Astrocyte (in vitro differentiated cells and primary cell): ENCODE measurements at places on chromosomes 16 and 17. TPM values are rescaled to one million over a fixed set of nuclear protein-coding genes. Genes with fewer than 3 reads are reported as not detected.

DNA sequence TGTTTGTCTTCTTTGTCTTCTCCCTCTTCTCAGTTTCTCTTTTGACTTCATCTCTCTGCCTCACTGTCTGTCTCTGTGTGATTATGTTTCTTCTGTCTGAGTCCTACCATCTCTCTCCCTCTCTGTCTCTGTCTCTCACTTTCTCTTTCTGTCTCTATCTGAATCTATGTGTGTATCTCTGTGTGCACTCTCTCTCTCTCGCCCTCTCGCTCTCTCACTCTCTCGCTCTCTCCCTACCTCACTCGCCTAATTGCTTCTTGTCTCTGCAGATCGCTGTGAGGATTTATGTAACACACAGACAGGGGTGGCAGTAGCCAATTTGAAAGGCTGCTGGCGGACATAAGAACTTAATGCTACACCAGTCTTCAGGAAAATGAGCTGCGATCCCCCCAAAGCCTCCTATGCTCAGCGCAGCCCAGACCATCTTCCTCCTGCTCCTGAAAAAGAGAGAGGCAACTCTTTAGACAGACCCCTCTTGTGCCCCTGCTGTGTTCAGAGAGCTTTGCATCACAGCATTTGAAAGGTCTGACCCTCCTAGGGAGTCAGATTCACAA lies 140.9 kb downstream of the CCT6B start:
- DNase-seq = no peak

DNA sequence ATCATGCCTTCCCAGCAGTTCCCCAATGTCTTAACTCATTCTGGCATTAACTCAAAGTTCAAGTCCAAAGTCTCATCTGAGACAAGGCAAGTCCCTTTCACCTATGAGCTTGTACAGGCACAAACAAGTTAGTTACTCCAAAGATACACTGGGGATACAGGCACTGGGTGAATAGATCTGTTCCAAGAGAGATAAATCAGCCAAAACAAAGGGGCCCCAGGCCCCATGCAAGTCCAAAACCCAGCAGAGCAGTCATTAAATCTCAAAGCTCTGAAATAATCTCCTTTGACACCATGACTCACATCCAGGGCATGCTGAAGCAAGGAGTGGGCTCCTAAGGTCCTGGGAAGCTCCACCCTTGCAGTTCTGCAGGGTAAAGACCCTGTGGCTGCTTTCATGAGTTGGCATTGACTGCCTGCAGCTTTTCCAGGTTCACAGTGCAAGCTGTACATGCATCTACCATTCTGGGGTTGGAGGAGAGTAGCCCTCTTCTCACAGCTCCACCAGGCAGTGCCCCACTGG lies 332.2 kb upstream of the KIF2B start:
- no peak for DNase-seq

DNA sequence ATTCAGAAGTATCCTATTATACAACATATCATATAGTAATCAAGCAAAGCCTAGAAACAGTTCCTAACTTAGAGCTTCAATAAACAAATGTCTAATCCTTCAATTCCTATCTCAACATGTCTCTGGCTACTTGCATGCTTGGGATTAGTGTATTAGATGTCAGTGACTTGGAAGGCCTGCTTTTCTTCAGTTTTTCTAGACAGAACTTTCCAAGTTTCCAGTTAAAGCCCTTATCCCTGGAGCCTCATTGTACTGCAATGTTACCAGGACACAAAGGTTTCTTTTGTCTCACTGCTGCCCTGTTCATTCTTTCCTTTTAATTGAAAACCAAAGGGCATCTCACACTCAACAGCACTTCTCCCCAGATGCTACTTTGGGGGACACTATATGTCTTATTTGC lies 16.5 kb downstream of the PSME3IP1 start:
- no peak for DNase-seq

DNA sequence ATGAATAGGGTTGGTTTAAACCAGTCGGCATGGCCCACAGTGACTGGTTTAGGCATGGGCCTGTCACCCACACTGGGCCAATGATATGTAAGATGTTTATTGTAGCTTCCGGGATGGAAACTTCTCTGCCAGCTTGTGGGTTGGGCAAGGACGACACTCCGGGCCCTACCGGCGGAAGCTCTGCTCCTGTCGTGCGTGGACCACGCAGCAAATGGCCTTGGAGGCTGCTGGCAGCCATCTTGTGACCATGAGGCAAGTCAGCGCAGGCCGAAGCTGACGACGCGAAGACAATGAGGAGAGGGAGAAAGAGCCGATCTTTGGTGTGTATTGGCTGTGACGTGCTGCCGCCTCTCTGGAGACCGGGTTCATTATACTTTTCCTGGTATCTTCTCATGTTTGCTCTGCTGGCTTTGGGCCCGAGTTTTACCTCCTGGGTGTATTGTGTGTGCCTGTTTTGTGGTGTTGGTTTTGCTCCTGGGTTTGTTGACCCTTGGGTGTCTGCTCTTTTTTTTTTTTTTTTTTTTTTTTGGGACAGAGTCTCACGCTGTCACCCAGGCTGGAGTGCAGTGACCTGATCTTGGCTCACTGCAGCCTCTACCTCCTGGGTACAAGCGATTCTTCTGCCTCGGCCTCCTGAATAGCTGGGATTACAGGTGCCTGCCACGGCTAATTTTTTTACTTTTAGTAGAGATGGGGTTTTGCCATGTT lies 15.4 kb downstream of the SLC25A10 start:
- DNase-seq = no peak

DNA sequence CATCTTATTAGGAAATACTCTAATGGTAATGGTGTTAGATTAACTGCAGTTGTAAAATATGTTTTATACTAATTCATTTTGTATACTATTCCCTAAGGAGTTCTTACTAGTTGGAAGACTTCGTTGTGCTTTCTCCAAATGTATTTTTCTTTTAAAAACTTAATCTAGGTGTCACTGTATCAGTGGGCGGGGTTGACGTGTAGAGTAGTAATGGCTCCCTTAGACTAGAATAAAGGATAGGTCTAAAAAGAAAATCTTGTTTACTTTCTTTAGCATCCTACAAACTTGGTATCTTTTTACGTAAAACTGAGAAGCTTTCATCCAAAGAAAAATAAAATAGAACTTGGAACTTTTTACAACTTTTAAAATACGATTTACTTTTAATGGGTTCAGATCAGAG lies 55.0 kb upstream of the MRC2 start:
- DNase-seq = no peak

DNA sequence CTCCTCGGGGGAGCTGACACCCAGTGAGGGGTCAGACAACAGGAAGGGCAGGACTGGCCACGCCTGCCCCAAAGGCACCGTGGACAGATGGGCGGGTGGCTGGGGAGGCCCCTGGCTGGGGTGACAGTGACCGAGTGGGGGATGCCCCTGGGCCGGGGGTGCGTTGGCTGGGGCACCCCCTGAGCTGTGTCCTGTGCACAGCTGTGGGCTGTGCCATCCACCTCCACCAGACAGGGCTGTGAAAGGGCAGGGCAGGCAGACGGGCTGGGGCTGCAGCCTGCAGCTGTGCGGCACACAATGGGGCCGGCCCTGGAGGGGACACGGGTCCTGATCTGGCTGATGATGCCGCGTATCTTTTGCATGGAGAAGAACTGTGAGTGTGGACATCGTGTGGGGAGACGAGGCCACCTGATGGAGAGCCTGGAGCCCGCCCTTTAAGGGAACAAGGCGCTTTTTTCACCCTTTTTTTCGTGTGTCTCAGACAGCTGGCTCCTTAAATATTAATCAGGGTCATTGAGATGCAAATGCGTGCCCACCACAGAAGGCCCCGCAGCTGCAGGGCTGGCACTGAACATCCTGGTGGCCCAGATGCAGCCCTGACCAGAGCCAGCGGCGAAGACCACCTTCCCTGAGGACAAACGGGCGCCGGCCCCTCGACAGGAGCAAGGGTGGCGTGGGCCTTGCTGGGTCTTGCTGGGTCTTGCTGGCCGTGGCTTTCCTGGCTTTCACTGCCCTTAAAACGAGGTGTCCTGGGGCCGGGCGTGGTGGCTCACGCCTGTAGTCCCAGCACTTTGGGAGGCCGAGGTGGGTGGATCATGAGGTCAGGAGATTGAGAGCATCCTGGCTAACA lies 42.4 kb upstream of the GNG13 start:
- no peak for DNase-seq

GRCh38 chr17:45844695-45845375 lies at the start of gene SPPL2C:
SPPL2C (plus strand) TSS chr17:45844881; CDS start chr17:45844907, 26 bp downstream.
- DNase-seq = no peak

GRCh38 chr17:5837055-5837491 lies 233.1 kb upstream of the WSCD1 start:
- DNase-seq = peak; percentile 68

DNA sequence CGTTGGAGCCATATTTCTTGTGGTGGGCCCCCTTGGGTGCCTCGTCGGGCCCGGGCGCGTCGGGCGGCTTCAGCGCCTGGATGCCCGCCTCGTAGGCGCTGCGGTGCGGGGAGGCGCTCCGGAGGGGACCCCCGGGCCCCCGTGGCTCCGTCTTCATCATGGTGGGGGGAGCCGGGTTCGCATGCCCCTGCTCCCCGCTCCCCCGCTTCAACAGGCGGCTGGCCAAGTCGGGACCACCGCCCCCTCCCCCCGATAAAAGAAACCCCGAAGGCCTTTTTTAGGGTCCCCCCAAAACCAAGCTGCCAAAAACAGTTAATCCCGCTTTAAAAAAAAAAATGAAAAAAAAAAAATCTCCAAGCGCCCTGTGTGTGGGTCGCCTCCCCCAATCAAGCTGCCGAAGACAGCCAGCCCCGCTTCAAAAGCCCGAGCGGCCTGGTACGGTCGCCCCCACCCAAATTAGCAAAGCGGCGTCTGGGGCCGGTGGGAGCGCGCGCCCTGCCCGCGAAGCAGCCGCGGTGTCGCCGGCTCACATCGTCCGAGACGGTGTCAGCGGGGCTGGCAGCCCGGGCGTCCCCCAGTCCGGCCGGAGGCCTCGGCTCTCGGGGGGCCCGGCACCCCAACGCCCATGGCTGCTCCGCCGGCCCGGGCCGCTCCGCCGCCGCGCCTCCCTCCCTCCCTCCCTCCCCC lies at the start of gene PPP1R9B:
Gene PPP1R9B, minus strand, starts transcription at position 324 of the 687 bp plus-strand sequence. Its CDS starts 164 bp downstream, at position 160.
- no peak for DNase-seq

DNA sequence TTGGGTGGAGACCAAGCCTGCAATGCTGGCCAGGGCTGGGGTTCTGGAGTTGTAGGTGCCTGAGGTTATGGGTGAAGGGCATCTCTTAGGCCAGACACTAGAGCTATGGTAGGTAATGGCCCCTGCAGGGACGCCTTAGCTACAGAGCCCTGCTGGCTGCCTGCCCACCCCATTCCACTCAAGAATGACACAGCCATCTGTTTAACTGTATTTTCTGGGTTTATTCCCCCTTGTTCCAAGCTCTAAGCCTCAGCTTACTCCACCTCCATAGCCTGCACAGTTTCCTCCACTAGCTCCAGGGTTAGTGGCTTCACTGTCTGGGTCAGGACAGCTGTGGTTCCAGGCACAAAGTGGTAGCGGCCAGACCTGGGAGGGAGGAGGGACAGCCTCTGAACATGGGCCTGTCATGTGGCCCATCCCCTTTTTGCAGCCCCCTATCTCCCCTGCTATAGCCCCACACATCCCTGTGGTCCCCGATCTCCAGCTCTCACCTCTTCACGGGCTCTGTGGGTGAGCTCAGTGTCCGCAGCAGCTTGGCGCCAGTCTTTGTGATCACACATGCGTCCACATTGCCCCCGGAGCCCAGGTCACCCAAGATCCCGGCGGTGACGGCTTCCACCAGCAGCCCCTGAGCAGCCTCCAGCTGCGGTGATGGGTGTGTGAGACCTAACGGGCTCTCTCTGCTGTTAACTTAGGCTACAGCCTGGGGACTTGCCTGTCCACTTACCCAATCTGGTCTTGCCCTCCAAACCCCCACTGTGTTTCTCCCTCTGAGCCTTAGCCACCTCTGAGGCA lies 2.1 kb downstream of the PSMB10 start:
- no peak for DNase-seq

- peak; percentile 52 for DNase-seq
Measured at GRCh38 chr17:55433029-55433628, 11.5 kb upstream of the MMD start.

- no peak for DNase-seq
Measured at GRCh38 chr16:86934581-86935375, 356.4 kb downstream of the FOXL1 start.

DNA sequence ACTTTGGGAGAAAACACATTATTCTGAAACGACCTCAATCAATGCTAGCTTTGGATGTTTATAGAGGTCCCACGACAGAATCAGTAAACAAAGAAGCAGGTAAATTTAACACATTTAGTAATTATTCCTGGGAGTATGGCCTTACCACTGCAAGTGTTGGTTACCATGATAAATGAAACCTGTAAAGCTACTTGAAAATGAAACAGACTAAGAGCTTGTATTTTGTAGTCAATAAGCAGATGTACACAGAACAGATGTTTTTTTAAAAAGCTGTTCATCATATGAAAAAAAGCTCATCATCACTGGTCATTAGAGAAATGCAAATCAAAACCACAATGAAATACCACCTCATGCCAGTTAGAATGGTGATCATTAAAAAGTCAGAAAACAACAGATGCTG lies 295.3 kb upstream of the XYLT1 start:
- no peak for DNase-seq

- DNase-seq = peak; percentile 58
Measured at GRCh38 chr16:69240331-69240730, 53.4 kb downstream of the SNTB2 start.

GRCh38 chr17:81927152-81927652 lies 333 bp downstream of the MAFG start:
- no peak for DNase-seq

GRCh38 chr16:80931801-80932707 lies 74.6 kb downstream of the CMC2 start:
- peak; percentile 64 for DNase-seq

ZDHHC1 gene
- 3.7 and 4.4 TPM in 2 replicates for total RNA-seq

MT1H gene
- not detected in 2 replicates for total RNA-seq

EVPLL gene
- total RNA-seq = not detected in 2 replicates

BORCS6 gene
- total RNA-seq = 5.7 and 6.6 TPM in 2 replicates

EVI2B gene
- total RNA-seq = 0.11 TPM in 1 of 2 replicates, not detected in the other
